NK-92 treated with Interleukin-12 subunit alpha and Interleukin-12 subunit beta, amount 100 ng/mL, for 24 hours (cell line): ENCODE measurements at places on chromosomes 11 and 22.

- no peak for DNase-seq
These were observed 20.8 kb downstream of the FADS3 start for GRCh38 chr11:61870541-61871031.

DNA sequence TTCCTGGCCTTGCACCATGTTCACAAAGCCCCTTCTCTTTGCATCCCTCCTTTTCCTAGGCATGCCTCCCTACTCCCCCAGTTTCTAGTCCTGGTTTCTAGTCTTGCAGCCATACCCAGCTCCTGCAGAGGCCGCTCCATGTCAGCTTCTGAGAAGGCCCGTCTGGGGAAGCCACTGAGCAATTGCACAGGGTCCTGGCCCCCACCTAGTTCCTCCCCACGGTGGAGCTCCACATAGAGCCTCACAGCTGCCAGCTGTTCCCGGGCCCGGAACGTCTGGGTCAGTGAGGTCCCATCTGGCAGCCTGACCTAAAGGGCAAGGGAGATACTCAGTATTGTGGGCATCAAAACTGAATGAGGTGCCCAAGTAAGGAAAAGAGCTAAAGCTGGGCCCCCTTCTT, 2.2 kb downstream of the UBXN1 start:
- no peak for DNase-seq

- no peak for DNase-seq
These were observed 624 bp upstream of the DNAJB7 start for GRCh38 chr22:40862537-40862936.

DNA sequence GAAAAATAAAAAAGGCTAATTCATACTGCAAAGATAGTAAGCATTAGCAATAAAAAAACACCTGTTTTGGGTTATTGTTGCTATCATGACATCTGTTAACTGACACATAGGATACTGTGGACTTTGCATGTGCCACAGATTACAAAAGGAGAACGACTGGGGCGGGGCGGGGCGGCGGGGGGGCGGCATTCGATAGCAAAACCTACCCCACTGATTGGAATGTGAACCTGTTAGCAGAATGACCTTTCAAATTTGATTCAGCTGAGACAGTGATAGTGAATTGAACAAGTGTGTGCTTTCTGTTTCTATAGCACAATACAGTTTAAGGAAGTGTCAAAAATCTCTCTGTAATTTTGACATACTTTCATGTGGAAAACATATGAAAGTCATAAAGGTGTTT, 14.9 kb downstream of the MMP20 start:
- DNase-seq, result no peak

GRCh38 chr22:45918459-45919370, 58.2 kb downstream of the WNT7B start:
- DNase-seq, result no peak

GRCh38 chr22:17307566-17307965, 61.7 kb upstream of the CECR2 start:
- no peak for DNase-seq

DNA sequence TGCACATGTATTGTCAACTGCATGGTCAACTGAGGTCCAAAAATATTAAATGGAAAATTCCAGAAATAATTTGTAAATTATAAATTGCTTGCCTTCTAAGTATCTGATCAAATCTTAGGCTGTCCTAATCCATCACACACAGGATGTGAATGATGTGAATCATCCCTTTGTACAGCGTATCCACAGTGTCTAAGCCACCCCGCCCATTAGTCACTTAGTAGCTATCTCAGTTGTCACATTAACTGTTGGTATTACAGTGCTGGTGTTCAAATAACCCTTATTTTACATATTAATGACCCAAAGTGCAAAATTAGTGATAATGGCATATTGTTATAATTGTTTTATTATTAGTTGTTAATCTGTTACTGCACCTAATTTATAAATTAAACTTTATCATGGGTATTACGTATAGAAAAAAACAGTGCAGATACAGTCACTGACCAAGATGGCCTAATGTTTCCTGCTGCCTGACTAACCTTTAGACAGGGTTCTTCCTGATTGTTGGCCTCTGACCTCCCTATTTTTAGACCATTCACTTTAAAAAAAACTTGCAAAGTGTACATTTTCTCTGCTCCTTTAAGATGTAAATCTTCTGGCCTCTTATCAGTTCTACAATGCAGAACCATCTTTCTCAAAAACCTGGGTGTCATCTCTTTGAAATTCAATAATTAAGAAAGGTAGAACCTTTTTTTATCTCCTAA, 2.9 kb upstream of the SVIP start:
- no peak for DNase-seq

DNA sequence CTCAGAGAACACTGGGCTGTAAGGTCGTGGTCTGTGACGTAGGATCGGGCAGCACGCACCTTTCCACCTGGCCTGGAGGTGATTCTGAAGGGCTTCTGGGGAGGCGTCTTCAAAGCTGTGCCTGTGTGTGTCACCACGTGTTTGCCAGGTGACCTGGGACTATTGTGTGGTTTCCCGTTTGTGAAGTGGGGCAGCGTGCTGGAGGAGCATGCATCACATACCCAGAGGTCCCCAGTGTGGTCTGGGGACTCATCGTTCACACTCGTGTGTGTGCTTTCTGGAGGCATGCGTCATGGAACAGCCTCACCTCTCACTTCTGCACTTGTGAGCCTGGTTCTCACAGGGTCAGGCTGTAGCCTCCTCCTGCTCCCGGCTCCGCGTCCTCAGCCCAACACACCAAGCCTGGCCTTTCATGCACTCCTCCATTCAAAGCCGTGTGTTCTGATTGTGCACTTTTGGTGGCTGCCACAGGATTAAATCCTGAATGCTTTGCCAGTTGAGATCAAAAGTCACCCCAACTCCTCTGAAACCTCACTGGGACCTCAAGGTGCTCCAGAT, 106.3 kb downstream of the KCNQ1OT1 start:
- DNase-seq, result no peak

- no peak for DNase-seq
These were observed 53.4 kb upstream of the HTATIP2 start for GRCh38 chr11:20310137-20310536.

GRCh38 chr11:33687733-33688479, 12.7 kb downstream of the C11orf91 start:
- DNase-seq, result no peak

DNA sequence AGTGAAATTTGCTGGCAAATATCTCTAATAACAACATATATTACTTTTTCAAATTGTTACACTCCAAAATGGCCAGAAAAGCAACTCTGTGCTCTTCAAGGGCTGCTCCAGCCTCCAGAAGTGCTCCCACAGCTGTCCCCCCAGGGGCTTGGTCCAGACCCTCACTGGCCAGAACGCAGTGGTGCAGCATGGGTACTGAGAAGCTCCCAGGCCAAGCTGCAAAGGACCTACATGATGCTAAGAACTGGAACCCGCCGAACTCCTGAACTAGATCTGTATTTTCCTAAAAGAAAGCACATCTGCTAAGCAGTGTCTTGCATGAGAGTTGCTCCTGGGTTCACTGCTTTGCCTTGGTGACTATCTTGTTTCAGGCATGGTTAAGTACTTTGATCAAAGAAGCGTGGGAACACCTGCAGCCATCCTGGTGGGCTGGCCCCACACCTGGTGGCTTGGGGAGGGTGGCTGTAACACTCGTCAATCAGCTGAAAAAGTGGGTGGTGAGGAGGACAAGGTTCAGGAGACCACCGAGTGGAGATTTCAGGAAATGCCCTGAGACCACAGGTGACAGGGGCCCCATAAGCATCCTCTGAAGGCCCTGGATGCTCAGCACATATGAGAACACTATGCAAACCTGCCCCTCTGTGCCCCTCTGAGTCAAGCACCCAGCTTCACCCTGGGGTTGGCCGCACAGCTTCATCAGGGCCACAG, 72.7 kb upstream of the PITPNB start:
- no peak for DNase-seq

GRCh38 chr22:46045459-46046298, 68.7 kb upstream of the WNT7B start:
- no peak for DNase-seq

- DNase-seq, result no peak
These were observed 26.3 kb downstream of the TOLLIP start for GRCh38 chr11:1283091-1283511.

GRCh38 chr11:87422566-87422965, 384.8 kb downstream of the TMEM135 start:
- no peak for DNase-seq

- DNase-seq, result no peak
These were observed 76.8 kb downstream of the MN1 start for GRCh38 chr22:27724709-27725108.

- DNase-seq, result no peak
These were observed 34.9 kb downstream of the P4HA3 start for GRCh38 chr11:74276581-74276980.

GRCh38 chr11:116164843-116165242, 607.9 kb downstream of the BUD13 start:
- no peak for DNase-seq

DNA sequence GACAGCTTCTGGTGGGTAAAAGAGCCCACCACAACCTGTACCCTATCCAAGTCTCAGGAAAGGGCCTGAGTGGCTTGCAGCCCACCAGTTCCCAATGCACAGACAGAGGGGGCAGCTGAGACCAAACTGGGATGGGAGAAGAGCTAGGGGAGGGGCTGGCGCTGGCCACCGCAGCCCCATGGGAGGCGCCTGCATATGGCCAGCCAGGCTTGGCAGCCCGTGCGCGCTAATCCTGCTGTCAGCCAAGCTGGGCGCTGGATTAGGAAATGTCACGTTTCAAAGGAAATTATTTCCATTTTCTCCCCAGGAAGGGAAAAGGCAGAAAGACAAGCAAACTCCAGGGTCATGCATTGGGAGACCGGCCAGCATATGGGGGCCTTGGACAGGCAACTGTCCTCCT, 236.8 kb downstream of the BUD13 start:
- DNase-seq, result no peak

DNA sequence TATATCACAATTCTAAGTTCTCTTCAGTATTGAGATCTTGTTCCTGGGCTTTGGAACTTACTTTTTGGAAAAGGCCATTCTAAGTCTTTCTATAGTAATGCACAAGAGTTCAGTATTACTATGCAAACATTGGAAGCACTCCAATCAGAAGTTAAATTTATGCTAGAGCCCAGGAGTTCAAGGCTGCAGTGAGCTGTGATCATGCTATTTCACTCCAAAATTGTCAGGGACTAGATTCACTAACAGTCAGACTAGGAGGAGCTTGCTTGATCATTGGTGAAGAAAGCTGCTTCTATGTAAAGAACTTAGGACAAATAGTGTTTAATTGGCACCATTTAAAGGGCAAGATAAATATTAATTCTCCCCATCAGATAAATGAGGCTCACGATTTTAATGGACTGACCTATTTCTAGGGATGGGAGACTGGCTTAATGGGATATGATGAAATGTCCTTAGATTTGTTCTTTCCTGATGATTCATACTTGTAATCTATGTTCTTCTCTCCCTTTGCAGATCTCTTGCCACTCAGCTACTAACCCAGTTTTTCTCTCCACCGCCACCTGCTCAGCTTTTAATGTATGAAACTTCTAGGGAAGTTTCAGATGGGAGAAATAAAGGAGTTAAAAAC, 32.6 kb upstream of the TMEM123 start:
- DNase-seq, result no peak

GRCh38 chr11:14773755-14774154, 118.3 kb downstream of the CYP2R1 start:
- no peak for DNase-seq

- DNase-seq, result no peak
These were observed 2.2 kb downstream of the APOA1 start for GRCh38 chr11:116835042-116835772.

GRCh38 chr11:118771547-118772288, 19.2 kb downstream of the DDX6 start:
- no peak for DNase-seq

DNA sequence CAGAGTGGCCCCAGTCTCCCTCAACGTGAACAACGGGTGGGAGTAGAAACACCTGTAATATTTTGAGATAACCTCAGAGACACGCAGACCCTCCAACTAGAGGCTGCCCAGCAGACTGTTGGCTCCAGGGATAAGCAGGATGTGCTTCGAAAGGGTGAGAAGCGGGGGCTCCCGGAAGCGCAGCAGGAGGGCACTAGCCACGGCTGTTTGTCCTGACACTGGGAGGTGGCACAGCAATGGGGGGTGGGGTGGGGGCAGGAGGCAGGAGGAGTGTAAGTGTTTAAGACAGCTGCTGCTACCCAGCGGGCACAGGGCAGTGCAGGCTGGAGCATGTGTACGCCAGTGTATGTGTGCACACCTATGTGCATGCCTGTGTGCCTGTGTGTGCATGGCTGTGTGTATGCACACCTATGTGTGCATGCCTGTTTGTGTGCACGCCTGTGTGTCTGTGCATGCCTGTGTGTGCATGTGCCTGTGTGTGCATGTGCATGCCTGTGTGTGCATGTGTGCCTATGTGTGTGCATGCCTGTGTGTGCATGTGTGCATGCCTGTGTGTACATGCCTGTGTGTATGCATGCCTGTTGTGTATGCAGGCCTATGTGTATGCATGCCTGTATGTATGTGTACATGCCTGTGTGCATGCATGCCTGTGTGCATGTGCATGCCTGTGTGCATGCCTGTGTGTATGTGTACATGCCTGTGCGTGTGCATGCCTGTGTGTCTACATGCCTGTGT, 154.7 kb downstream of the SHANK2 start:
- DNase-seq, result no peak

DNA sequence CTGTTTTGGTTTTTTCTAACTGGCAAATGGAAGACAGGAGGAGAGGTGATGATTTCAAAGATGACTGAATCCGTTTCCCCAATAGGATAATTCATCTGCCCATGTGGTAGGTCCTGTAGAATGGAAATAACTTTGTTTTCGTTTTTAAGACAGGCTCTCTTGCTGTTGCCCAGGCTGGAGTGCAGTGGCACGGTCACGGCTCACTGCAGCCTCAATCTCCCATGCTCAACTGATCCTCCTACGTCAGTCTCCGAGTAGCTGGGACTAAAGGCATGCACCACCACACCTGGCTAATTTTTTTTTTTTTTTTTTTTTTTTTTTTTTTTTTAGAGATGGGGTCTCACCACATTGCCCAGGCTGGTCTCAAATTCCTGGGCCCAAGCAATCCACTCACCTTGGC, 77.4 kb upstream of the BIRC3 start:
- DNase-seq, result no peak

- DNase-seq, result peak; percentile 69
These were observed 3.9 kb upstream of the CRY2 start for GRCh38 chr11:45843158-45843924.

- DNase-seq, result no peak
These were observed 949 bp downstream of the MMP11 start for GRCh38 chr22:23773483-23774113.

GRCh38 chr11:110356762-110357671, 60.6 kb upstream of the RDX start:
- DNase-seq, result no peak
